Hematopoietic multipotent progenitor cell treated with erythropoietin and hydrocortisone succinate and interleukin-3 and kit ligand, for 8 days (in vitro differentiated cells): ENCODE measurements at places on chromosomes 3 and 15.

GRCh38 chr15:38647683-38648082, 83.1 kb upstream of the RASGRP1 start:
- DNase-seq: no peak

GRCh38 chr15:101406036-101406435, 83.5 kb downstream of the PCSK6 start:
- DNase-seq: no peak

GRCh38 chr3:45055032-45055410, 28.9 kb downstream of the CLEC3B start:
- no peak for DNase-seq

- DNase-seq: no peak
Measured at GRCh38 chr3:128464702-128465101, 2.0 kb downstream of the DNAJB8 start.

- no peak for DNase-seq
Measured at GRCh38 chr3:66456711-66457173, 44.1 kb downstream of the LRIG1 start.

DNA sequence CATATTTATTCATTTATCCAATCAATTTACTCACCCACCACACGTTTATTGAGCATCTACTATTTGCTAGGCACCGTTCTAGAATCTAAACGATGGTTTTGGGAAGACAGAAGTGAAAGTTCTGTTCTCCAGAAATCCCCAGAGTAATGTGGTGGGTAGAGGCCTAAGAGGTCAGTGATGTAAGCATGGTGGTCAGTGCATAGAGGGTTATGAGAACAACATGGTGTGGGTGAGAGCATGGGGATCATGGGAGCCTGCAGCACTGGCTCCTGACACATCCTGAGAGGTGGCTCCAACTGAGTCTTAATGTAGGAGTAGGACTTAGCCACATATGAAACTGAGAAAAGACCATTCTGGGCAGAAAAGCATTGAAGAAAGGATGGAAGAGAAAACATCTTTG, 85.3 kb upstream of the TNFAIP8L3 start:
- DNase-seq: no peak

DNA sequence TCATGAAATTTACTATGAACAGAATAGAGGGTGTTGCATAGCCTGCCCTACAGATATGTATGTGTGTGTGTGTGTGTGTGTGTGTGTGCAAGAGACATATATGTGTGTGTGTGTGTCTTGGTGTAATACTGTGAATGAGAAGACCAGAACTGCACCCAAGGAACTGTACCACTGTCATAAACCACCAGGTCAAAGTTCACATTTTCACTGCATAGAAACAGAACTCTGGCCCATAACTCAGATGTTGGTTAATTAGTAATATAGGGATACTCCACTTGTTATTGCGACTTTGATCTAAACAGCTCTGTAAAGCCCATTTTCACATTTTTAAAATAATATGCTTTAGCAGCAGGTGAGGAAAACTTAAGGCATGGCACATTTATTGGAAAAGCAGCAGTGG, 111.8 kb downstream of the IGF2BP2 start:
- DNase-seq: no peak

DNA sequence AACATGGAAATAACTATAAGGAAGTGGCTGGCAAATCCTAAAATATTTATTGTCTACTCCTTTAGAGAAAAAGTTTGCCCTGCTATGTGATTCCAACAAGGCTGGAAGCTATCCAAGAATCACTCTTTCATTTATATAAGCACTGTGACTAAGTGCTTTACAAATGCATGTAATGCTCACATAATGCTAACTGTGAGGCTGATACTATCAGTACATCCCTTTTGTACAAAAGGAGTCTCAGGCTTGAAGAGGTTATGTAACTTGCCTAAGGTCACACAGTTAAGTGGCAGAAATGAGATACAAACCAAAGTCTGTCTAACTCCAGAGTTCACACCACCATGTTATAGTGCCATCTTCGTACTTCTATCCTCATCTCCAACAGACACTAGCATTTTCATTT, 17.0 kb downstream of the TOPBP1 start:
- peak; percentile 44 for DNase-seq

DNA sequence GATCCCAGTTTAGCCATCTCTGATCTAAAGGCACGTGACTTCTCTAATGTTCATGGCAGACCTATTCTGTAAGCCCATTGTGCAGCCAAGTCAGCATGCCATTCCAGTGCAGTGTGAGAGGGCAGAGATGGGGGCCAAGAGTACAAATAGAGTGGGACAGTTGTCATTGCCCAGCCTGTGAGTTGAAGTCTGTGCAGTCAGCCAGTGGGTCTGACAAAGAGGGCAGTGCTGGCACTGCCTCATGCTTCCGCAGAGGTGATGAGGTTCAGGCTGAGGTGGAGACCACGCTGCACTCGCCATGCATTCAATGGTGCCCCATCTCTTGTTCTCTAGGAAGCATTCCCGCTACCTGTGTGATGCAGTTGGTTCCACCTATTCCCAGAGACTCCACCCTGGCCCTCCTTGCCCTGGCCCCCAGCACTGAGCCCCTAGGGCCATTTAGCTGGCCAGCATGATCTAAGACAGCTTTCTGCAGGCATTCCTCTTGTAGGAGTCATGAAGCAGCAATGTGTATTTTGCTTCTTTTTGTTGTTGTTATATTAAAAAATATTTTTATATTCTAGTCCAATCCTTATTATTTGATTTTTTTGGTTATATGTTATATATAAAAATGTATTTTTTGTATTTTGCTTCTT, 3.7 kb downstream of the MRAS start:
- no peak for DNase-seq

DNA sequence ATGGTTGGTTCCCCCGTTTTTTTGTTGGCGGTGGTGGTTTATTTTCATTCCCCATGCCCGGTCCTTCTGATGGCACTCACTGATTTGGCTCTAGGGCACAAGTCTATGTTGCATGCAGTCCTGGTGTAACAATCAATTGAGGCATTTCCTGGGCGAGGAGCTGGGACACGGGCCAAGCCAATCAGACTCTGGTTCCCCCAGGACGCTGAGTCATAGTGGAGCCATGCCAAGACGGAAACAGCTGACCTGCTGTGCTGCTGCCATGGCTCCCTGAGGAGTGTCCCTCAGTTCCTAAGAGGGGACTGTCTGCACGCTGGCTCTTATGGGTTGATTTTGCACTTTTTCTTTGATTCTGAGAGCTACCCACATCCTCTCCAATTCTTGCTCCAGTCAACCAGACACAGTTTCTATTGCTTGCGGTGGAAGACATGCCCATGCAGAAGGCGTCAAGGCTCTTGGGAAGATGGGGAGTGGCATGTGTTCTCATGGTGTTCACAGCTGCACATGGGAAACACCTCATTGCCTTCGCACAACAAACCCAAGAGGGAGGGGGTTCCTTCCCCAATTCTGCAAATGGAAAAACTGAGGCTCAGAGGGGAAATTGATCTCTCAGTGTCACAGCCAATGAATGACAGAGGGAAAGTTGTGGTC, 28.3 kb upstream of the ALDH1L1 start:
- DNase-seq: peak; percentile 69

DNA sequence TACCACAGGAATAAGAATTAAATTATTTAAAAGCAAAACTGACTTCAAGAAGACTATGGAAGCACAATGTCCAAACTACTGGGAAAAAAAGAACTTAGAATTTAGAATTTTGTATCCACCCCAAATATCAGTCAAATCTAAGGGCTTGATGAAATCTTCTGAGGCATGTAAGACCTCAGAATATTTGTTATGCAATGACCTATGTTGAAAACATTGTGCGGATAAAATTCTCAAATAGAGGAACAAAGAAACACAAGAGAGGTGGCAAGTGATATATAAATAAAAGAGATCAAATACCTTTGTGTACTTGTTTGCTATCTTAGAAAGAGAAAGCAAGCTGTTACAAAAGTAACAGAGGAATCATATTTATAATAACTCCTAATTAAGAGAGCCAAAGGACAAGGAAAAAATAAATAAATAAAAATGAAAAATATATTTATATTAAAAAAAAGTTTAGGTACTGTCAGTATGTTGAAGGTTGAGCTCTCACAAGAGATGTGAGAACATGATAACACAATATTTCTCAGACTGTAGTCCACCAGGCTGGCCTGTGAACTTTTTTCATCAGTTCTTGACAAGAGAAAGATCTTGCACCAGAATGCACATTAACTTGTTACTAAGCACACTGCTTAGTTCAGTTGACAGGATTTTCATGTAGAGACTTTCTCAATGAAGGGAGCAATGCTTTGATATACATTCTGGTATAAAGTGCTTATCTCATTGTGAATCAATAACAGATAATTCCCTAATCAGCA, 50.0 kb downstream of the CPA3 start:
- DNase-seq: peak; percentile 23

DNA sequence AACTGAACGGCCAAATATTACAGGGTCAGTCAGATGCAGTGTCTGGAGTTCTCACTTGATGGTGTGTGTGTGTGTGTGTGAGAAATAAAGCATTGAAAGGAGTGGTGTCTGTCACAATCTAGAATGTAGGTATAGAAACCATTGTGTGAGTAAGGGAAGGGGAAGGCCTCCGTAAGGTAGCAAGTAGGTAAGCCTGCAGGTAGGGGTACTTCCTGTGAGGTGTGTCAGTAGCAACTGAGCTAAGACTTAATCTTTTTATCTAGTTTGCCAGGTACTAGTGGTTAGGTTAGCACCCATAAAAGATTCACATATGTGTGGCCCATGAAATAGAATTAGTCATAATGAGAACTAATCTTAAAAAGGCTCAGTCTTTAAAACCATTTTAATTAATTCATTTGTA, 1517.8 kb downstream of the SI start:
- DNase-seq: no peak

DNA sequence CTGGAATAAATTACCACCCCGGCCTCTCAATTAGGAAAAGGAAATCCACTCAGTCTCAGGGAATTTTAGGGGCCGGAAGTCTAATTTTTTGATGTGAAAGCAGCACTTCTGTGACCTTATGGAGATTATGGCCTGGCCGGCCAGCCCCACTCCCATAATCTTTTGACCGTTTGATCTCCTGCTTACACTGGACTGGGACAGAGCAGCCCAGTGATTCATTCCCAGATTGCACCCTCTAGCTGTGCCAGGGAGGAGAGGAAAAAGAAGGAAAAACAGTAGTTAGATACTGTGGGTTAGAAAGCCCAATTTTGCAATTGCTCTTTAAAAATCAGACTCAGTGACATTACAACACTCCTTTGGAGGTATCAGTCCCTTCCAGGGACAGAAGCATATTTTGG, 32.4 kb downstream of the GJD2 start:
- no peak for DNase-seq

DNA sequence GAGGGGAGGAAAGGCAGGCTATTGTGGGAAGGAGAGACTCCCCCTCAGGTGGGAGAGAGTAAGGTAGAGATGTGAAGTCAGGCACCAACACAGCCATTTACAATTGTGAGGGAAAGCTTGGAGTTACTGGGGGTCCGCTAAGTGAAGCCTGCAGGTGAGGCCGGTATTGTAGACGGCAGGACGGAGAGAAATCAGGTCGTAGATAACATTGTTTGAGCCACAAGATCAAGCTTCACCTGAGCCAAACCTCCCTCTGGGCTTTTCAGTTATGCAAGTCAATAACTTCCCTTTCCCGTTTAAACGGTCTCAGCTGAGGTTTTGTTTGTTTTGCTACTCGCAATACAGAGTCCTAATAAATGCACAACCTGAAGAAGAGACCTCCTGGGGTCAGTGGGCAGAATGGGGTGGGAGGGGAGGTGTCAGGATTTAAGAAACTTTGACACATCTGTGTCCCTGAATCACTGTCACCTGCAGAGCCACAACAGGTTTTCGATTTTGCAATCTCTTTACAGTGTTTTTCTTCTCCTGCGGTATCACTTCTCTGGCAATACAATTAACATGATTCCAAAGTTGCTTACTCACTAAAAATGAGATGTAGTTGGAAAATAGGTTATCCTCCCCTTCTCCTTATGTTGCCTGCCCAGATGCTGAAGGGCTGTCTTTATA, 72.0 kb upstream of the GLCE start:
- DNase-seq: no peak

DNA sequence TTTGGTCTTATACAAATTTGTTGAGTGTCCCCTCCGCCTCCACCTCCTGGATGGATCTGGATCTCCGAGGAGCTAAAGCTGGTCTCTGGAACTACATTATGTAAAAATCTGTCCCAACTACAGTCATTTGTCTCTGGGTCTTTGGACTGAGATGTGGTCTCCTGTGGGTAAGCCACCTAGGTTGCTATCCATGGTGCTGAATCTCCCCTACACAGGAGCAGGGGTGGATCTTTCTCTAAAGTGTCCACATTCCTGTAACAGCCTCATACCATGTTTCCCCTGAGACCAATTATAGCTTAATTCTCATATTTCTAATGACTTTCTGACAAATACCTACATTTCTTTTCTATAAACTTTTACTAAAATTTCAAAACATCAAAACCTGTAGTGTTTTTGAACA, 625.8 kb downstream of the TAFA4 start:
- DNase-seq: peak; percentile 11

DNA sequence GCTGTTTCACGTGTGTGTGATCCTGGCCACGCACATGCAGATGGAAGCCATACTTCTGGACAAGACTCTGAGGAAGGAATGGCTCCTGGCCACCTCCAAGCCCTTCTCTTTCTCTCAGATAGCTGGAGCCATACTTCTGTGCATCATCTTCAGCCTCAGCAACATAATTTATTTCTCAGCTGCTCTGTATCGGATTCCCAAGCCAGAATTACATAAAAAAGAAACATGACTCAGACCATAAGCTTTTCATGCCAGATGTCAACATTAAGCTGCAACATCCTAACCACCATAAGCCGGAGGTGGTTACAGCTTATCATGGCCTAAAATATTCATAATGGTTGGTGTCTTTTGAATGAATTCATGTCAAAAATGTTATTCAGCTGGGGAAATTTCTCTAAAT, 10.6 kb upstream of the KIF23 start:
- no peak for DNase-seq

DNA sequence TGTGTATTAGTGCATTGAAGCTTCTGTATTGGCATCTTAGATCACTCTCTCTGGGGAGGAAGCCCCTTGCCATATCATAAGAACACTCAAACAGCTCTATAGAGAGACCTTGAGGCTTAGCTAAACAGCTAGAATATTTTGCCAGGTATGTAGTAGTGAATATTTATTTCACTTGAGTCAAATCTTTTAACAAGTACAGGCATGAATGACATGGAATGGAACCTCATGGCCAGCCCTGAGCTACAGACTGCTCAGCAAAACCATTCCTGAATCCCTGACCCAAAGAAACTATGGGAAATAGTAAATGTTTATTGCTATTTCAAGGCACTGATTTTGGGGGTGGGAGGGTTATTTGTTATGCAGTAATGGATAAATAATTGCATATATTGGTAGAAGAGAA, 604.8 kb downstream of the MECOM start:
- DNase-seq: no peak

GRCh38 chr3:16906682-16907081, 21.9 kb downstream of the PLCL2 start:
- peak; percentile 51 for DNase-seq

- peak; percentile 19 for DNase-seq
Measured at GRCh38 chr3:61561374-61562041, at the start of gene PTPRG. PTPRG (plus strand) TSS chr3:61561571; CDS start chr3:61562288, 717 bp downstream.
